ENCODE measurements at places on chromosomes 7 and 10.

GRCh38 chr7:41880107-41880506 is 177.2 kb upstream of the INHBA start:
- DNase-seq, result no peak

- peak; percentile 45 for DNase-seq
These were observed 11.9 kb upstream of the OPALIN start for GRCh38 chr10:96370584-96371157.

- no peak for DNase-seq
These were observed 125.5 kb downstream of the RNF32 start for GRCh38 chr7:156765901-156766656.

GRCh38 chr7:135791543-135792362 is 43.1 kb upstream of the FAM180A start:
- no peak for DNase-seq

DNA sequence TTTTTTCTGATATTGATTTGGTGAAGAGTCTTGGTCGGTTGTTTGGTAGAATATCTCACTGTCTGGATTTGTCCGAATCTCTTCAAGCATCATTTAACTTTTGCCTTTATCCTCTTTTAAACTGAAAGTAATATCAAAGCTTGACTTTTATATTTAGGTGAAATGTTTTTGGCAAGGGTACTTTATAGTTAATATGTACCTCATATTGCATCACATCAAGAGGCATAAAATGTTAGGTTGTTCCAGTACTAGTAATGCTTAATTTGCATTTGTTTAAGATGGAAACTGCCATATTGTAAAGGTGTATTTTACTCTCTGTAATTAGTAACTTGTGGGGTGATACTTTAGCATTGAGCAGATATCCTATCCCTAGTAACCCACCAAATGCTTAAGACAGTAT is 17.1 kb upstream of the DDX21 start:
- no peak for DNase-seq

Measured in activated T-cell treated with anti-CD3 and anti-CD28 coated beads, Interleukin-2, amount 50 U/mL, for 4 hours (primary cell).